Activated naive CD8-positive, alpha-beta T cell treated with anti-CD3 and anti-CD28 coated beads, Interleukin-2, amount 10 ng/mL, durations not matched to agents 7 days and 5 days (primary cell): ENCODE measurements at places on chromosomes 5 and 9. TPM values are rescaled to one million over a fixed set of nuclear protein-coding genes. Genes with fewer than 3 reads are reported as not detected.
A peak's percentile ranks its signal among the peaks of the same experiment; 100 is the strongest.

DNA sequence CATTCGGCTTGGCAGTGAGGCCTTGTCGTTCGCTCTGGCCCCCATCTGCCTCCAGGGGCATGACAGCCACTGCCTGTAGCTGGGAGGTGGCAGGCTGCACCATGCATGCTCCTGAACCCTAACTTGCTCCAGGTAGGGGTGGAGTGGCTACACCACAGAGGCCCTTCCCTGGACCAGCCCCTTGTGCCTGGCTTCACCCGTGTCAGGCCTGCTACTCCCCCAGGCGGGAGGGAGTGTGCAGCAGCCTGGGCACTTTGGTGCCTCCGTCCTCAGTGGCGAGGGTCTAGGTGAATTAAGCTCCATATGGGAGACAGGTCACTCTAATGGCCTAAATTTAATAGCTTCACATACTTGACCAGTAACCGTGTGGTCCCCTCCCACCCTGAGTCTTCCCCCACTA, 59.4 kb upstream of the LMX1B start:
- DNase-seq: no peak

GRCh38 chr9:112112941-112113681, 62.0 kb downstream of the SUSD1 start:
- DNase-seq: no peak

DNA sequence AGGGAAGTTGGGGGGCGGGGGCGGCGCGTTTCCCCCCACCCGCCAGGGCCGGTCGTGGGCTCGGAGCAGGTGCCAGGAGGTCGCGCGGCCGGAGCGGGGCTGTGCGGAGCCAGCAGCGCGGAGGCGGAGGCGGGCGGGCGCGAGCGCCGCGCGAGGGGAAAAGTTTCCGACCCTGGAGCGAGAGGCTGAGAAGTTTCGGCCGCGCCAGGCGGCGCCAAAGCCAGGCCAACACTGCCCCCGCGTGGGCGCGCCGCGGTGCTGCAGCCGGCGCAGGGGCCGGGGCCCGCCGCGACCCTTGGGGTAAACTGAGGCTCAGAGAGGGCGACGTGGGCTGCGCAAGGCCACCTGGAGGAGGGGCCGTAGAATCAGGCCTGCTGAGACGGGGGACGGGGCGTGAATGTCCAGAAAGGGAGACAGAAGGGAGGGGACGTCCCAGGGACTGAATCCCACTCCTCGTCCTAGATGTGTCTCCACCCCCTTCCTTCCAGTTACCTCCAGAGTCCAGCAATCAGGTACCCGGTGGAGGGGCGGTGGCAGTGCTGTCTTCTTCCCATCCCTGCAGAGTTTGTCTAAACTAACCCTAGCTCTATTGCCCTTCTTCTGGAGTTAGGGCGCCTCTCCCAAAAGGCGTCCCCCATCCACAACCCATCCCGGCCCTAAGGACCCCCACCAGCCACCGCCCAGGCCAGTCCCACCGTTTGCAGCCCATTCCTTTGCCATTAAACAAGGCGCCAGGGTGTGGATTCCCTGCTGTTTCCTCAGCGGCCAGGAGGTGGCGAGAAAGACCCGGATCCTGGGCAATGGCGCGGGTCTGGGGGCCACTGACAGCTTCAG, 10.2 kb downstream of the C9orf50 start:
- DNase-seq: peak; percentile 83

DNA sequence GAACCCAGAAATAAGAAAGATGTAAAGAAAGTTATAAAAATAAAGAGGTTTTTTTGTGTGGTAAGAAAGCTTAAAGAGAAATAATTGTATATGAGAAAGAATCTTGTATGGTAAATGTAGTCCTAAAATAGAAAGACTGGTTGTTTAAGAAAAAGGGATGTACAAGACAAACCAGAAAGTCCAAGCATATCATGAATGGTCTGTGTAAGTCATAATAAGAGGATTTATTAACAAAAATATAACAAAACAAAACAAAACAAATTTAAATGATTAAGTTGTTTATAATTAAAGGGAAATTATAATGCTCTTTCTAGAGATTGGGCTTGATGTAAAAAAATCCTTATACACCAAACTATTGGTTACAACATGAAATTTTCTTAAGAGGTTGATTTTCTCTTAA, 590.4 kb upstream of the PTGER4 start:
- no peak for DNase-seq

DNA sequence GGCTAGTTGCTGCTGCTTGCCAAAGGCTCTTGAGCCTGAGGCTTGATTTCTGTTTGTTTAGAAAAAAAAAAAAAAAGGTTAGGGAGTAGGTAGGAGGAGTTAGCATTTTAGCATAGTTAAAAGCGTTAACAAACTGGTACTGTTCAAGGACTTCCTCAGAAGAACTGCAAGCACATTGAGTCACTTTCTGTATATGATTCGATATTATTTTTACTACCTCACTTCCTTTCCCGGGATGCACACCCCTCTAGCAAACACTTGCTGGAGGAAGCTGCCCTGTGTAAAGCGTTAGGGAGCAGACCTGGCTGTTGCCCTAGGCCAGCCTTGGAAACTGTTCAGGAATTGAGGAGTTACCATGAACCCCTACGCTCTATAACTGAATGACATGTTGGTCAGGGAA, 15.7 kb upstream of the CEP120 start:
- no peak for DNase-seq

DNA sequence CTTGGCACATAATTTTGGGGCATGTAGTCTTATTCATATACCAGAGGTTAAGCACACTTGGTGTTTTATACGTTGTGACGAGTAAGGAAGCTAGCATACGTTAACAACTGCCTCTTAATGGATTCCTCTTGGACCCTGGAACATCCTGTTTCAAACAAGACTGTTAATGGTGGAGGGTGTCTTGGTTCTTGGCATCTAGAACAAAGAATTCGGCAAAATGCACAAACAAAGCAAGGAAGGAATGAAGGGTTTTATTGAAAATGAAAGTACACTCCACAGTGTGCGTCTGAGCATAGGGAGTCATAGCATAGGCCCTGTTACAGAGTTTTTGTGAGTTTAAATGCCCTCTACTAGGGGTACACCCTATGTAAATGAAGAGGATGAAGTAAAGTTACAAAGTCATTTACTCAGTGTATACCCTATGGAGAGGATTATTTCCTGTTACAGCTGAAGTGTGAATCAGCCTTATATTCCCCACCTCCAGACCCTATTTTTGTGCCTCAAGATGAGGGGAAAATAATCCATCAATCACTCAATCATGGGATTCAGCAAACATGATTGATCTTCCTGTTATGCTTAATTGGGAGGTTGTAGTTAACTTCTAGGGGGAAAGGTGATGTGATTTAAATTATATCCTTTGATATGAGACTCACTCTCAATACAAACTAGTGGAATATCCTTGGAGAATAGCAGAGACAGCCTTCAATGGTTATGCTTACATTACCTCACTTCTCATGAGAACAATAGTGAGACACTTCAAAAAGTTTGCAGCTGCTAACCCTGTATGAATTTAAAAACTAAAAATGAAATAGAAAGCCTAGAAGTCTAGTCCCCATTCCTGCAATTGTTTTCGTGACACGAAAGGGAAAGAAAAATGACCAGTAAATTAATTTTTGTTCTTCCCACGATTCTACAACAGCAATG, 84.9 kb upstream of the MYO10 start:
- no peak for DNase-seq

- DNase-seq: no peak
Measured at GRCh38 chr5:4196744-4197143, 601.1 kb downstream of the IRX1 start.

- DNase-seq: no peak
Measured at GRCh38 chr5:110475529-110475928, 250.9 kb downstream of the TMEM232 start.

- no peak for DNase-seq
Measured at GRCh38 chr9:16809912-16810610, 60.4 kb downstream of the BNC2 start.

DNA sequence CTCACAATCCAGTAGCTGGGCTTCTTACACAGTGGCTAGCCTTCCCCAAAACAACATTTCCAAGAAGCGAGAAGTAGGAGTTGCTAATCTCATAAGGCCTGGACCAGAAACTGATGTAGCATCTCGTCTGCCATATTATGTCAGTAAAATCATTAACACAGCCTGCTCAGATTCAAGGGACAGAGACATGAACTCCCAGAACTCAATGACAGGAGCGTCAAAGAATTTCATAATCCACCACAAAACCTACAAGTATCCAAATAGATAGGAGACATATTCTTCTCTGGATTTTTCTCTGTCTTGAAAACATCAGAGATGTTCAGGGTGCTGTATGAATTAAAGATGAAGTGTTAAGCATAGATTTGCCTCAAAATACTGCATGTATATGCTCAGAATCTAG, 457.6 kb upstream of the ACTBL2 start:
- DNase-seq: no peak

- peak; percentile 33 for DNase-seq
Measured at GRCh38 chr5:31855134-31856040, 216.5 kb downstream of the PDZD2 start.

DNA sequence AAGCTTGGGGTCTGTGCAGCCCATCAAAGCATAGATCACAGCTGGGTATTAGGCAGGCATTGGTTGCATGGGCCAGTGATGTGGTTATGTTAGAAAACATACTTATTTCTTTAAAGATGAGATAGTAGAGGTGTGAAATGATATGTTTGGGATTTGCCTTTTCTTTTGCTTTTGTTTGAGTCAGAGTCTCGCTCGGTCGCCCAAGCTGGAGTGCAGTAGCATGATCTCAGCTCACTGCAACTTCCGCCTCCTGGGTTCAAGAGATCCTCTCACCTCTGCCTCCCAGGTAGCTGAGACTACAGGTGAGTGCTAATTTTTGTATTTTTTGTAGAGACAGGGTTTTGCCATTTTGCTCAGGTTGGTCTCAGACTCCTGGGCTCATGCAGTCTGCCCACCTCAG, 84.8 kb downstream of the PDE6A start:
- no peak for DNase-seq

GRCh38 chr9:120837921-120838320, 4.8 kb downstream of the PSMD5 start:
- DNase-seq: no peak

GRCh38 chr9:35426627-35427026, 63.3 kb upstream of the RUSC2 start:
- DNase-seq: no peak

- no peak for DNase-seq
Measured at GRCh38 chr5:160318409-160318808, 6.0 kb upstream of the CCNJL start.

DNA sequence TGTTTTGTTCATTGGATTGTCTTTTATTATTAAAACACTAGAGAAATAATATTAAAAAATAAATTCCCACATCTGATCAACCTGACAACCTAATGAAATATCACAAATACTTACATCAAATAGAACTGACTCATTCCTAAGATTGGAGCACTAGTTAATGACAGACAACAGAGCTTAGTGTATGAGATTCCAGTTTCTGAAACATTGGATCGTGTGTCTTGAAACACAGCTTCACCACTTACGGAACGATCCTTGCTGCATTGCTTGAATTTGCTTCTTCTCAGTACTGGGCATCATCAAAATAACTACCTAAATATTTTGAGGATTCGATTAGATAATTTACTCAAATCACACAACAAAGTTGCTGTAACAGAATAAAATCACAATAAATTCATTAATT, 667.2 kb upstream of the CDH18 start:
- DNase-seq: no peak

DNA sequence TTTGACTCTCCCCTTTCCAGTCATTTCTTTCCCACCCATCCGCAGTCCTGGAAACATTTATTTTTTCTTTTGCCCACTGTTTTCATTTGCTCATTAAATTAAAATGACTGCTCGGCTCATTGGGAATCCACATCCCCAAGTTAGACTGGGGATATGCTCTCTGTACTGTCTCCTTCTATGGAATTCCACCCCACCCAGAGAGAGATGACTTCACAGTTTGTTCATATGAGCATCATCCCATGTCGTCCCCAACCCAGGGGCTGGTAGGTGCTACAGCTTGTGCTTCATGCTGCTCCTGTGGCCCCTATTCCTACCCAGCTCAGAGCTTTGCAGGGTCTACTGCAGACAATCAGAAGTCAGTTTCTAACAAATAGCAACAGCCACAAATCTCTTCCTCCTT, 16.5 kb upstream of the RARS1 start:
- DNase-seq: no peak

- DNase-seq: no peak
Measured at GRCh38 chr9:35691757-35692301, 2.1 kb upstream of the TPM2 start.

- DNase-seq: no peak
Measured at GRCh38 chr5:16265141-16265540, 85.5 kb upstream of the MARCHF11 start.

Gene GGTA1
- not detected for total RNA-seq

Gene SLCO6A1
- not detected for total RNA-seq

Gene RLN1
- 2.9 TPM for total RNA-seq

Gene GAS1
- total RNA-seq: 0.61 TPM

Gene OR1J2
- not detected for total RNA-seq

Gene KIF24
- total RNA-seq: 6.6 TPM

Gene ADCY2
- total RNA-seq: not detected

Gene NAIP
- total RNA-seq: 10.1 TPM

Gene ST8SIA4
- total RNA-seq: 39.2 TPM

Gene PRPF4
- 31.8 TPM for total RNA-seq

Gene INSL6
- not detected for total RNA-seq
